Activated CD4-positive, CD25-positive, alpha-beta regulatory T cell treated with anti-CD3 and anti-CD28 coated beads, Interleukin-2, amount 50 U/mL, for 16 hours (primary cell): ENCODE measurements at places on chromosomes 4 and X.

- DNase-seq = no peak
Measured at GRCh38 chrX:18810416-18810815, 103.0 kb downstream of the PPEF1 start.

DNA sequence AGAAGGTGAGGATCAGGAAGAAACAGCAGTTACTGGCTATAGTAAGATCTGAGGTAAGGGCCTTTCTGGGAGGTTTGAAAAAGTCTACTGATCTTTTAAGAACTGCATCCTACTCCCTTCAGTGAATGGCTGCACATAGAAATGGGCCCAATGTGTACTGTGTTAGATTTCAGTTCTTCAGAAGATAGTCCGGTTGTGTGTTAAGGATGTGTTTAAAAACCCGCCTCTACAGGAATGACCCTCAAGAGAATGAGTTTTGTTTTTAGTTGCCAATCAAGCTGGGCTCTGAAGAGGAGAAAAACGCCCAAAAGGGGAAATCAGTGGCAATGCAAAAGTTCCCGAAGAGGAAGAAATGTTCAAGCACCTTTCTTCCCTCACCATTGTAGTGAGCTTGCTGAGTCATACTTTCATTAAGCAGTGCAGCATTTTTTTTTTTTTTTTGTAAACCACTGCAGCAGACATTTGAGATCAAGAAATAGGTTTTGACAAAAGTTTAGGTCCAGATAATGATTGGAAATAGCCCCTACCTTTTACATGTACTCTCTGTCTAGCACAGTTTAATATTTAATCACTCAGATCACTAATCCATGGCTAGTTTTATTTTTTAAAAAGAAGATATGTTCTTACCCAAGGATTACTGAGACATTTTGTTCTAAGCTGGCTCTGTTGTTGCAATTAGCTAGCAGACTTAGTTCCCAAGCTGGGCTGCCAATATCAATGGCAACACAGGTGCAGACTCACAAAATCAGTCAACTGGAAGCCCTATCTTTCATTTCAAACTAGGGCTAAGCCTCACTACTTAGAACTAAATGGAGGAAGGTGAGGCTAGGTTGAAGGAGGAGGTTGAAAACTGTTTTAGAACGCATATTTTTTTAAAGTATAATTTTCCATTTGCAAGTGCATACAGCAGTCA lies 7.0 kb upstream of the TRPC5OS start:
- no peak for DNase-seq

- no peak for DNase-seq
Measured at GRCh38 chrX:41293269-41293668, 40.7 kb upstream of the DDX3X start.

DNA sequence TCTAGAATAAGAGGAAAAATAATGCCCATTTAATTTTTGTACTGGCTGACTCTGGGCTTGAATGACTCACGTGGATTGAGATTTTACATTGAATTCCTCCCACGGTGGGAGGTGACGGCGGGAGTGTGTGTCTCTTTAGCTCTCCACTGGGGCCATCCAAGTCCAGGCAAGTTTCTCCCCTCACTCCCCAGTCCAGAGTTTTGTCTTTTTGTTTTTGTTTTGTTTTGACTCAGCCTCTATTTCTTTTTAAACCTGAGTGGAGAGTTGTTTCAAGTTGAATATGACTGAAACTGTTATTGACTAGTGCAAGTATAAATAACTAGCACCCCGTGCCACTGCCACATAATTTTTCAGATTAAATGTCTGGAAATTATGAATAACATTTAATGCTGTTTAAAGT lies 13.6 kb downstream of the CHST7 start:
- DNase-seq = no peak

- no peak for DNase-seq
Measured at GRCh38 chr4:88865466-88865865, 167.8 kb upstream of the NAP1L5 start.

DNA sequence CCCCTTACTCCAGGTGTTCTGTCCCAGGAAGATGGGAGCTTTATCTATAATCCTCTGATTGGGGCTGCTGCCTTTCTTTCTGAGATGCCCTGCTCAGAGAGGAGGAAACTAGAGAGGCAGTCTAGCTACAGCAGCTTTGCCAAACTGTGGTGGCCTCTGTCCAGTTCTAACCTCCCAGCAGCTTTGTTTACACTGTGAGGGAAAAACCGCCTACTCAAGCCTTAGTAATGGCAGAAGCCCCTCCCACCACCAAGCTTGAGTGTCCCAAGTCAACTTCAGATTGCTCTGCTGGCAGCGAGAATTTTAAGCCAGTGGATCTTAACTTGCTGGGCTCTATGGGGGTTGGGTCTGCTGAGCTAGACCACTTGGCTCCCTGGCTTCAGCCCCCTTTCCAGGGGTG lies 394.9 kb upstream of the PABPC5 start:
- DNase-seq = no peak

DNA sequence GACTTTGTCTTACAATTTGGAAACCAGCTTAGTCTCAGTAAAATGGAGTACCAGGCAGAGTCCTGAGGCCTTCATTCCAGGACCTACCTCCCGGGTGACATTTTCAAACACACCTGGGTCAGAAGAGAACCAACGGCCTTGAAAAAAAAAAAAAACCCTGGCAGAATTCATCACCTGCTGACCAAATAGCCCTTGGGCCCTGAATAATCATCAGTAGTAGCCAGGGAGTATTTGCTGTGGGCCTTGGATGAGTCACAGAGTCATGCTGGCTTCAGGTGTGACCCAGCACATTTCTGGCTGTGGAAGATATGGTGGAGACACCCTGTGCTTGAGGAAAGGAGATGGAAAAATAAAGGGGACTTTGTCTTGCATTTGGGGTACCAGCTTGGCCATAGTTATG lies 92.2 kb downstream of the LPAR4 start:
- no peak for DNase-seq

DNA sequence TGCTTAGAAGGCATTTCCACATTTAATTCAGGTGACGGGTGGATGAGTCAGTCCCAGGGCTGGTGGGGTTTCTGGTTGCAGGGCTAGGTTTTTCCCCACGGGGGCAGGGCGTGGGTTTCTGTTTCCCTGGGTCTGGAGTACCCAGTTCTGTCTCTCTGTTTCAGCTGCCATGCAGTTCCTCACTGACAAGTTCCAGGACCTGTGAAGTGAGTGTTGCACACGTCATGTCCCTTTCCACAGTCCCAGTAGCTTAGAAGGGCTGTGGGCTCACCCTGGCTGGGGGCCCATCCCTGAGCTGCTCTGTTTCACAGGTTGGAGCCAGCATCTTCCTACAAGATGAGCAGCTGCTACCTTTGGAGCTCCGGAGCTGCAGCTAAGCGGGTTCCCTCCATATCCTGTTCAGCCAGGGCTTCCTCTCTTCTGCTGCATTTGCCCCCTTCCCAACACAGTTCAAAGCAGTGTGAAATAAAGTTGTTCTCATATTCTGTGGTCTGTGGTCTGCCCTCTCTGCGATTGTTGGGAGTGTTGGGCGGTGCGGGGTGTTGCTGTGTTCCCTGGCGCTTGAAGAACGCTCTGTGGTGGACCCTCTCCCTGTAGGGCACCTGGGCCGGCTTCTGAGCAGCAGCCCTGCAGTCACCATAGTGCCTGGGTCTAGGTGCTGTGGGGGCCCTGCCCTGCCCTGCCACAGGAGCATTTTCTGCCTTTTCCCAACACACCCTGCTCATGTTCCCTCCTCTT lies 3.9 kb downstream of the LOC101059915 start:
- DNase-seq = no peak

GRCh38 chrX:44019911-44020310 lies 46.7 kb upstream of the NDP start:
- no peak for DNase-seq

DNA sequence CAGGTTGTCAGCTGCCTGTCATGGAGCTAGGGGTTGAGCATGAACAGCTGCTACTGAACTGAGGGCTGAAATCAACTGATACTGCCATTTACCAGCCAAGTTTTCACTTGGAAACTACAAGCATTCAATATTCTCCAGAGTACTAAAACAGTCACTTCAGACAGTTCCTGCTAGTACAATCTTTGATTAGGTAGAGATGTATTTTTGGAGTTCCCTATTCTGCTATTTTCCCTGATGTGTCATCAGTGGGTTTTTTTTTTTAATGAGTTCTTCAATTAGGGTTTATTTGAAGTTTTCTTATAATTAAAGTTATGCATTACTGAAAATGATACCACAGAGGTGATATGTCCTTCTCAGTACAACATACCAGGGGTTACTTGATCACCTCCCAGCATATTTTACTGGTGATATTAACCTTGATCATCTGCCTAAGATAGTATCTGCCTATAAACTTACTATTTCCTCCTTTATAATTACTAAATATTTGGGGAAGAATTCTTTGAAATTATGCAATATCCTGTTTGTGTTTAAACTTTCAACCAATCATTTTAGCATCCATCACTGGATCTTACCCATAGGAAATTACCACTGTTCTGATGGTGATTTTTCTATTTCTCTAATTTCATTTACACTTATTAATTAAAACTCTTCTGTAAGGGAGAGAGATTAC lies 13.6 kb downstream of the PDCL2 start:
- DNase-seq = no peak

DNA sequence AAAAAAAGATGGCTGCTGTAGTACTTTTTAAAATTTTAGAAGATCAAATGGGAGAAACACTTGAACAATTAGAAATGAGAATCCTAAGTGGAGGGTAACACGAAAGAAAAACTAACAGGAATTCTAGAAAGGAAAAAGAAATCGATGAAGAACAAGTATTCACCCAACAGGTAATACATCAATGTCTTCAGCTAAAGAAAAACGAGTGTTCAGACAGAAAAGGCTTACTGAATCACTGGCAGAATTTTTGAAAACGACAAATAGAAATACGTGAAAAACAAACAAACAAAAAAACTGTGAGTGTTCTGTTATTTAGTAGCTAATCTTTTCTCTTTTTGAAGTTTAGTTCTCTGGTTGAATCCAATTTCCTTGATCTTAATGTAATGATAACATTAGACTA lies 1.8 kb downstream of the MAD2L1 start:
- no peak for DNase-seq

GRCh38 chrX:68343551-68343950 lies 89.7 kb downstream of the OPHN1 start:
- no peak for DNase-seq

- DNase-seq = peak; percentile 57
Measured at GRCh38 chr4:153488006-153488891, 22.1 kb downstream of the TMEM131L start.

DNA sequence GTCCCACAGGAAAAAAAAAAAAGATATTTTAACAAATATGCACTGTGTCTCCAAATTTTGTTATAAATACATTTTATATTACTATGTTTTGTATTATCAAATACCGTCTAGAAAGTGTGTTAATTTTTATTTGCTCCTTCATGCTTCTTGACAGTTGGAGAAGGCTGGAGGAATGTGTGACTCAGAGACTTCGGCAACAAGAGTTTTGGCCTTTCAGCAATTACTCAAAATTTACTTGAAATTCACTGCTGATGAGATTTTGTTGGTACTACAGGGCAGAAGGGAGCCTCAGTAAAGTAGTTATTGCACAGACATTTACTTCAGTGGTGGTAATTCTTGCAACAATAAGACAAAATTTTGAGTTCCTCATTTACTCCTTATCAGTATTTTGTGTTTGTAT lies 2164.0 kb downstream of the PCDH7 start:
- DNase-seq = no peak

DNA sequence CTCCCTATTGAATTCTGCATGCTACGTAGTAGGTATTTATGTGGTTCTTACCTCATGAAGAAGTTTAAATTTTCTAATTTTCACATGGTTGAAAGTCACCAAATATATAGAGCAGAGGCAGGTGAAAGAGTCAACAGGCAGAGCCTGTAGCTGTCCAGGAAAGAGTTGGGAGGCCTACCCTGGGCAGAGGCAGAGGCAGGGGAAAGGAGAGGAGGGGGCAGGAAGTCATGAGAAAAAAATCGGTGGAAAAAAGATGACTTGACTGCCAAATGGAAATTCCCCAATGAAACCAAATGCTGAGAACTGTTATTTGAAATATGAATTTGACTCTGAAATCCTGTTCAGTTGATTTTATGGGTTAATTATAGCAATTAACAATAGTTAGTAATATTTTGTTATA lies 23.1 kb upstream of the GPR34 start:
- DNase-seq = no peak

DNA sequence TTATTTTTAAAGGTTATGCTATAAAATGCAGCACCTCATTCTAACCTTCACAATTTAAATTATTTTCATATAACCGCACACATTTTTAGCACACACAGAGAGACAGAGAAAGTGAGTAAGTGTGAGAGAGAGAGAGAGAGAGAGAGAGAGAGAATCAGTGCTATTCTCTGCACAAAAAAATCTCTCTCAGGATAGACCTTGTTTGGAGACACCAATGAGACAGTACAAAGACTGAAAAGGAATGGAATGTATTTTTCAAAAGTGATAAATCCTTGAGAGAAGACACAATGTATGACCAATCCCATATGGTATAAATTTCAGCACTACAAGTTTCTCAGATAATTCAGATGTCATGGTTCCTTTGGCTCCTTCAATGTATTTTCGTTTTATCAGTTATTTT lies 132.1 kb upstream of the PCDH18 start:
- DNase-seq = no peak

DNA sequence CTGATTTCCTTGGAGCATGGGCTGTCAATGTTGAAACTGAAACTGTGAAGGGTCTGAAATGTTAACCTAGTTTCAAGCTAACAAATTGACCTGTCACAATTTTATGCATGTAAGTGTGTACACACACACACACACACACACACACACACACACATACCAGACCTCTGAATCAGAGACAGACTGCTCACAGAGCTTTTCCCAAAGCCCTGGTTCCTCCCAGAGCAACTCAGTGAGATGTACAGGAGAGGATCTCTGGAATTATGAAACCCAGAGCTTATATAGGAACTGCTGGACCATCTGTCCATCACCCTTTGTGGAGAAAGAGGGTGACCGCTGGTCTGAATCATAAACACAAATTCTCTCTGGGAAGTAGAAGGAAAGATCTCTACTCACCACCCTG lies 228.1 kb upstream of the PRPS2 start:
- no peak for DNase-seq

DNA sequence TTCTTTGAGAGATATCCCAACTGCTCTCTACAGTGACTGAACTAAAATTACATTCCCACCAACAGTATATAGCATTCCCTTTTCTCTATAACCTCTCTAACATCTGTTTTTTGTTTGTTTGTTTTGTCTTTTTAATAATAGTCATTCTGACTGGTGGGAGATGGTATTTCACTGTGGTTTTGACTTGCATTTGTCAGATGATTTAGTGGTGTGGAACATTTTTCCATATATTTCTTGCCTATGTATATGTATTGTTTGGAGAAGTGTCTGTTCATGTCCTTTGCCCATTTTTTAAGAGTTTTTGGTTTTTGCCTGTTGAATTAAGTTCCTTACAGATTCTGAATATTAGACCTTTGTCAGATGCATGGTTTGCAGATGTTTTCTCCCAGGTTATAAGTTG lies 9.0 kb downstream of the USO1 start:
- no peak for DNase-seq

GRCh38 chrX:128800138-128800537 lies 723.2 kb downstream of the SMARCA1 start:
- no peak for DNase-seq

- DNase-seq = no peak
Measured at GRCh38 chr4:152894673-152895072, 41.5 kb upstream of the FHDC1 start.
